Activated T-cell treated with anti-CD3 and anti-CD28 coated beads for 48 hours (primary cell): ENCODE measurements at places on chromosomes 16 and 17.

GRCh38 chr16:19696328-19696727, 21.7 kb downstream of the KNOP1 start:
- DNase-seq = no peak

DNA sequence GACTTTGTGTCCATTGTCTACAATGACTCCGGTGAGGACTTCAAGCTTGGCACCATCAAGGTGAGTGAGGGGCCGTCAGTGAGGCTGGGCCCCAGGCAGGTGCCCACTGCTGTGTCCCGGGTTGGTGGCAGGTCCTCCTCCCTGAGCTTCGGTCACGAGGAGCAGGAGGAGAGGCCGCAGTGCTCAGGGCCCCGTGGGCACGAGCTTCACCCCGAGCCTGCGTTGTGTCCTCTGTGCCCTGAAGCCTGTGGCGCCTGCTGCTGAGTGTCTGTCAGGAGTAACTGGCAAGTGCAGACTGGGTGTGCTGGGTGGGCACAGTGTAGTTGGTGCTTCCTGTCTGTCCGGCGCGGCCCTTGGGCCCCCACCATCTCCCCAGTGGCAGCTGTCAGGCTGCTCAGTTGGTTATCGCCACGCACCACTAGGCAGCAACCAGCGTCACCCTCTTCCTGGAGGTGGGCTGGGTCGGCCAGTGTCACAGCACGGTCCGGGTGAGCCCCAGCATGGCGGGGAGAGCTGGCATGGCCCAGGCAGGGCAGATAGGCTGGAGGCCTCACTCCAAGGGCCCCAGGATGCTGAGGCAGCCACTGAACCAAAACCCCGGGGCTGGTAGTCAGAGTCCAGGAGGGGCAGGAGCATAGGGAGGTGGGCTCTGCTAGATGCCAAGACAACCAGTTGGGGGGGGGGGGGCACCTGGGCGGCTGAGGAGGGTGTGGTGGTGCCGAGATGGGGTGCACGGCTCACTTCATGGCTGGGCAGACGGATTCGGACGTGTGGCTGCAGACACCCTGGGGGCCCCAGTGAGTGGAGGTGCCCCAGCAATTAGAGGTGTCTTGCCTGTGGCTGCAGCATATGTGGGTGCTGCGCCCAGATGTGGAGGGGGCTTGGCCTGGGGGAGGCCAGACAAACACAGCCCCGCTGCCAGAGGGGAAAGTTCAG, 39.3 kb downstream of the TSC2 start:
- DNase-seq = no peak

GRCh38 chr17:3026856-3027751, 36.3 kb downstream of the OR1D5 start:
- no peak for DNase-seq

DNA sequence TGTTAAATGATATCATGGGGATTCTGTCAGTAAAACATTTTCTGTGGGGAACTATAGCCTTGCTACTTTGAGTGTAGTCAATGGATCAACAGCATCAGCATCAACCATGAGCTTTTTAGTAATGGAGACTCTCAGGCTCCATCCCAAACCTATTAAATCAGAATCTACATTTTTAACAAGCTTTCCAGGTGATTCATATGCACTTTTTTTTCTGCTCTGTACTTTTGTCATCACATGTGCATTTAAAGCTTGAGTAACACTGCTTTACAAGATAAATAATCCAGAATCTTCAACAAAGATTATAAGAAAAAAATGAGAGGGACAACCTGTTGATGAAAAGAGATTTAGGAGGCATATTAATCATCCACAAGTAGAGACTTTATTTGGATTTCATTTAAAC, 23.5 kb downstream of the NUP93 start:
- DNase-seq = no peak

DNA sequence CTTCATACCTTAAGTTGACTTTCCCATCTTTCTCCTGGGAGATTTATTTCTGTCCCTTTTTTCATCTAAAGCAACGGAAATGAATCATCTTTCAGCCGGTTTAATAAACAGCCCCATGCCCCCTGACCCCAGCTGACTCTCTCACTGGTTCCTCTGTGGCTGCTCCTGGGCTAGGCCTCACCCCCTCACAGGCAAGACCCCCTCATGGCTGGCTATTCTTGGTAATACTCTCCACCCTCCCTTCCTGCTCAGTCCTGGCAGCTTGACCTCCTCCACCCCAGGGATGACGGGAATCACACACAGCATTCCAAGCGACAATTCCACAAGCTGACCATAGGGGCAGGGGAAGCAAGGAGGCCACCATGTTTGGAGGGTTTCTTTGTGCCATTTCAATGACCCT, 1.5 kb upstream of the ADAP2 start:
- no peak for DNase-seq

GRCh38 chr16:15548482-15548891, 94.5 kb downstream of the MARF1 start:
- DNase-seq = no peak

DNA sequence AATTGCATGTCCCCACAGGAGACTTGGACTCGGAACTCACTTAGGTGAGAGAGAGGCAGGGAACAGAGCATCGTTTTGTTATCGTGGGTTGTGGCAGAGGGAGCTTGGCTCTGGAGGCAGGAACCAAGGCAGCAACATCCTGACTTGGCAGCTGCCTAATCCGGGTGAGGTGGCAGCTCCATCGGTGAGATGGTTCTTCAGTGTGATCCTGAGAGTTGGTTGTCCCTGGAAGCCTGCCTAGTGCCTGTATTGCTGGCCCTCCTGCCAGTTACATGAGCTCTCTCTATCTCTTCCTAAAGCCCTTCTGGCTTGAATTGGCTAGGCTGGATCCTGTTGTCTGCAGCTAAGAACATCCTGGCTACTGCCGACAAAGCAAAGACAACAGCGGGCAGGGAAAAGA, 19.9 kb upstream of the SEC14L1 start:
- DNase-seq = no peak

GRCh38 chr17:61715348-61715747, 124.3 kb upstream of the NACA2 start:
- no peak for DNase-seq

DNA sequence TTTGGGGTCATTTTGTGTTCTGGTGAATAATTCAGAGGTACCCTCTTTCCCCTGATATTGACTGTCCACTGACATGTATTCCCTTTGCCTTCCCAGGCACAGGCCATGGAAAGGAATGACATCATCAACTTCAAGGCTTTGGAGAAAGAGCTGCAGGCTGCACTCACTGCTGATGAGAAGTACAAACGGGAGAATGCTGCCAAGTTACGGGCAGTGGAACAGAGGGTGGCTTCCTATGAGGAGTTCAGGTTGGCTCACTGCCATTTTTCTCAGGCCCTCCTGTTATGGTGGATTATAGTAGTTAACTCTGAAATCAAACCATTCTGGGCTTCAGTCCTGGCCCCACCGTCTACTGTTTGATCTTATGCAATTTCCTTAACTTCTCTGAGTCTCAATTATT, 1.6 kb upstream of the EFTUD2 start:
- no peak for DNase-seq

DNA sequence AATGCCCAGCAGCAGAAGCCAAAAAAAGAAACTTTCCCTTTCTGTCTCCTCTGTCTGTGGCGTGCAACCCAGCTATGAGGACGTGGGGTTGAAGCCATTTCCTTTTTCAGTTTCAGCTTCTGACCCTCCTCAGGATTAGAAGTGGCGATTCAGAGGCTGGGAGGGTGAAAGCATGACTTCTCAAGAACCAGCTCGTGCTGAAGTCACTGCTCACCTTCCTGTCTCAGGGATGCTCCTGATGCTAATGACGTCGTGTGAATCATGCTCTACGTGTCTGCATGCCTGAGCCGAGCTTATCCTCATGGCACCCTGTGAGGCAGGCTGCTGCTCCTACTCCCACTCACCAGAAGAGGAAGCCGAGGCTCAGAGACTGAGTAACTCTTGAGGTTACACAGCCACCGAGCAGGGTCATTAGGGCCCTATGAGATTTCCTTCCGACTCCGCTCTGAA, 5.7 kb upstream of the LPO start:
- peak; percentile 38 for DNase-seq

DNA sequence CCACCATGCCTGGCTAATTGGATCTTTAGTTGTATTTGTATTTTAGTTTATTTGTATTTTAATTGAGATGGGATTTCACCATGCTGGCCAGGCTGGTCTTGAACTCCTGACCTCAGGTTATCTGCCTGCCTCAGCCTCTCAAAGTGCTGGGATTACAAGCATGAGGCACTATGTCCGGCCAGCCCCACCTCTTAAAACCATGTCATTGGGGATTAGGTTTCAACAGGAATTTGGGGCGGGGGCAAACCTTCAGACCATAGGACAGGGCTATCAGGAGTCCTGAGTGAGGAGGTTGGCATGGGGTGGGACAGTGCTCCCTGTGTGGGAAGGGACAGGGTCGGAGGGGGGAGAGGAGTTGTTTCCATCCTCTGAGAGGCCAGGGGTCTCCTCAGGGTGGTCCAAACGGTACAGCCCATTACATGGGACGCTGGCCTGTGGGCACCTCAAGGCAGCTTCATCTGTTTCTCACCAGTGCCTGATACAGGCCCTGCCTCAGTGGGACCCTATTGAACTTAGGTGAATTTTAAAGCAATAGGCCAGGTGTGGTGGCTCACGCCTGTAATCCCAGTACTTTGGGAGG, 21.6 kb downstream of the GAA start:
- no peak for DNase-seq

- peak; percentile 7 for DNase-seq
Measured at GRCh38 chr16:57906382-57907316, 64.3 kb downstream of the CNGB1 start.

- no peak for DNase-seq
Measured at GRCh38 chr17:41655611-41656111, 31.3 kb upstream of the KRT17 start.

GRCh38 chr17:76585033-76585648, 519 bp downstream of the ST6GALNAC2 start:
- DNase-seq = no peak

DNA sequence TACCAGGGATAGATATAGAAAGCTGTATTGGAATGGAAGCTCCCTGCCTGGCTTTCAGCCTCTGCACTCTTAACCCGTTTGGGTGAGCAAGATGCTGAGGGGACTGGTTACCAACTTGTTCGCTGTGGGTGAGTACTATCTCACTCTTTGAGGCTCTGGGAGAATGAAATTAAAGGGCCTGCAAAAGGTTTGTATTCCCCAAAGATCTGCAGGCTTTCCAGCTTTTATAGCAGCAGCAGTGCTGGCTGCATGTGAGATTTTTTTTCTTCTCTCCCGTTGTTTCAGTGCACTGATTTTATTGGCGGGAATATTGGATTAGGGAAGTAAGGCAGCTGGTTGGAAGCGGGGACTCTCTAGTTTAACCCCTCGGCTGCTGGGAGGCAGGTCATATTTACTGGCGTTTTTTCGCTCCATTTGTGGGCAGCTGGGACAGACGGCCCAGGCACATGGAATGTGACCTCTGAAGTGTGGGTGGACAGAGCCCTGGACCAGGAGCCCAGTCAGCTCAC, 30.9 kb downstream of the C17orf75 start:
- no peak for DNase-seq
